ENCODE measurements at places on chromosomes 7 and 10. TPM values are rescaled to one million over a fixed set of nuclear protein-coding genes. Genes with fewer than 3 reads are reported as not detected.

EBF3 gene
- not detected for total RNA-seq

MBL2 gene
- not detected for total RNA-seq

- DNase-seq = peak; percentile 14
These were observed 9.5 kb downstream of the FAM241B start for GRCh38 chr10:69639291-69640195.

ERLIN1 gene
- 17.7 TPM for total RNA-seq

GRCh38 chr10:132626761-132627665, 89.4 kb downstream of the INPP5A start:
- DNase-seq = no peak

DNA sequence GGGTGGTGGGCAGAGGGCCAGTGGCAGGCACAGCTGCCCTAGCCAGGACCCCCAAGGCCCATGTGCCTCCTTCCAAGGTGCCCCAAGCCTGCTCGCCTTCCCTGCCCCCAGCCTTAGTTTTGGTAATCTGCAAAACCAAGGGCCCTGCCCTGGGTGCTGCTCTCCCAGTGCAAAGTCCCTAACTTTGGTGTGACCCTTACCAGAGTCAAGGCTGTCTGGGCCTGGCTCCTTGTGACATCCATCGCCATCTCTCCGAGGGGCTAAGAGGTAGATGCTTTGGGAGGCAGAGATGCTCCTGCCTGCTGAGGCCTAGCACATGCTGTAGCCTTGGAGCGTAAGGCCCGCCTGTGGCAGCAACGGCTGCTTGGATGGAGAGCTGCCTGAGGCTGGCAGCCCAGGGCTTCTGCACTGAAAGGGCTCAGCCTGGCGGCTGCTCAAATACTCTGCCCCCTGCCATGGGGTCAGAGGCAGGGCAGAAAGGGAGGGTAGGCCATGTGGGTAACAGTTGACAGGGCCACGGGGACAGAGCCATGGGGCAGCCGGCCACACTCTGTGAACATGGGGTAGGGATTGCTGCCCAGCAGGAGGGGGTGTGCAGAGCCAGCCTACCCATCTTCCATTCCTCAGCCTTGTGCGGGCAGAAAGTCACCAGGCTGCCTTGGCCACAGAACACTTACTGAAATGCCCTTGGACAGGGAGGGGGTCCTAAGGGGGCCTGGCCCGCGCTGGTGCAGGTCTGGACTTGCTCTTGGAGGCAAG, 17.9 kb upstream of the MYL7 start:
- no peak for DNase-seq

PTN gene
- total RNA-seq = 4.7 TPM

DNA sequence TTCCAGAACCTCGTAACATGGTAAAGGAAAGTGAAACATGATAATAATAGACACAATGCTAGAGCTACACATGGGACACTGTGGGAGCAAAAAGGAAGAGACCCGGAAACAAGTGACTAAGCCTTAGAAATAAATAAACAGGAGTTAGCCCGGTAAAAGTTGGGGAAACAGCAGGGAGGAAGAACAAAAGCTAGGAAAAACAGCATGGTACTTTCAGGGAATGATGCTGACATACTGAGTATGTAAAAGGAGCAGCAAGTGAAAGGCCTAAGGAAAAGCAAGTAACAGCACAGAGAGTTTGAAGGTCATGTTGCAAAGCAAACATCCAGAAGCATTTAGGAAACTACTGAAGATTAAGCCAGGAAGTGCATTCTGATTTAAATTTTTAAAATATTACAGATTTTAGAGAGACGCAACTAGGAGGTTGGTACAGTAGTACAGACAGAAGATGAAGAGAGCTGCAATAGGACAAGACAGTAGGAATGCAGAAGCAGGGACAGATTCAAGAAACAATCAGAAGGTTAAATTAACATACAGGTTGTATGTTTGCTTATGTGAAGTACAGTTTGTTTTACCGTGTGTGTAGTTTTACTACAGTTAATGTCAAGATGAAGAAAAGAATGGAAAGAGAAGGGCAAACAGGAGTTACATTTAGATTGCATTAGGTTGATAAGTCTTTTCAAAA, 63.7 kb downstream of the ARHGAP12 start:
- no peak for DNase-seq

DNA sequence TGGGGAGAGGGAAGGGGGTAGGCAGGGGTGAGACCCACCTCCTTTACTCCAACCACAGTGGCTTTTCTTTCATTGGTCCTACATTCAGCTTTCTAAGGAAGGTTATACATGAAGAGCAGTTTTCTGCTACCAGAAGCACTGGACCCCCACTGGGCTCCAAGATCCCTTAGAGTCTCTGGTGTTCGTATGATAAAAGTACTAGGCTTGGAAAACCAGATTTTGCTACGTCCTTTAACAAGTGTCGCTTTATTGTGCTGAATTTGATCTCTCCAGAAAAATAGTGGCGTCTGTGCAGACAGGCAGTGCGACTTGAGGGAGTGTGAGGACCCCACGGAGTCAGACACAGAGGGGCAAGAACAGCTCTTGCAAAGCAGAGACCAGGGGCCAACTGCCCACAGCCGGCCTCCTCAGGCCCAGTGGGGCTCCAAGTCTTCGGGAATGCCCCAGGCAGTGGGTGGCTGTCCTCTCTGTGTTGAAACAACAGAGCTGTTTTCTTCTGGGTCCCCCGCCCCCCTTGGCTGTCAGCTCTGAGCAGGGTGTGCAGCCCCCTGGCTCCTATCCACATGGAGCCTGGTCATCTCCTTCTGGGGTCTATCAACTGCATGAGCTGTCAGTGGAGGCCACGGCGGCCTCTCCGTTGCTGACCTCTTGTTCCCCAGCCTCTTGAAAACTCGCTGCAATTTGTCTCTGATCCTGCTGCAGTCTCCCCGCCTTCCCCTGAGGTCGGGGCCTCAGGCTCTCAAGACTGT, 333.2 kb downstream of the RPS24 start:
- no peak for DNase-seq

- DNase-seq = no peak
These were observed 13.6 kb downstream of the ANXA11 start for GRCh38 chr10:80191589-80192270.

DNA sequence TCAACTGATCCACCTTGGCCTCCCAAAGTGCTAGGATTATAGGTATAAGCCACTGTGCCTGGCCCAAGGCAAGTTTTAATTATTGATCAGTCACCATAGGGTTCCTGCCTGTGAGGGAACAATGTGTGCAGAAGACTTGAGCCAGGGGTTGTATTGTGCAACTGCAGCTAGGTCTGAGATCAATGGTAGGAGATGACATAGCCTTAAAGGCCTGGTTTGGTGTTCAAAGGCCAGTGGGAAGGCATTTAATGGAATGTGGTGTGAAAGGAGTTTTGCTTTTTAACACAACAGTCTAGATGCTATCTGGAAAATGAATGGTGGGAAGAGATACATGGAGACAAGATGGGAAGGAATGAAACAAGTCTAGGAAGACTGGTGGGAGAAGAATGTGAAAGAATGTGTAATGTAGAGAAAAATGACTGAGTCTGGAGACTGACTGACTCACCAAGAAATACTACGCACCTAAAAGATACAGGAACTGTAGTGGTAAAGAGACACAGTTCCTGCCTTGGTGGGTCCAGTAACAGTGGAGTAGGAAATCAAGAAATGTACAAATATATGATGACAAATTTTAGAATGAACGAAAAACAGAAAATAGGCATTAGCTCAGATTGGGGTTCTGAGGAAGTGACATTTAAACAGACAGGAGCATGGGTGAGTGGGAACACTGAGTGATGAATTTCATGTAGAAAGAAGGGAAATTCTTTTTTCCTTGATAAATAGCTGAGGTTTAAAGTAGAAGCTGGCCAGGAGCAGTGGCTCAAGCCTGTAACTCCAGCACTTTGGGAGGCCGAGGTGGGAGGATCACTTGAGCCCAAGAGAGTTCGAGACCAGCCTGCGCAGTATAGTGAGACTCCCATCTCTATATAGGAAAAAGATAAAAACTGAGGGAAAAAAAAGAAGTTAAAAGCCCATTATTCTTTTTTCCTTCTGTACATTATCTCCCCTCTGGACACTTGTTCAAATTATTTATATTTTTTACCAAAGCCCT, 9.4 kb downstream of the HNRNPF start:
- no peak for DNase-seq

RBM20 gene
- 3.3 TPM for total RNA-seq

TMEM270 gene
- not detected for total RNA-seq

GRCh38 chr7:71300086-71300485, 168.1 kb downstream of the GALNT17 start:
- DNase-seq = no peak

SFTPA1 gene
- total RNA-seq = not detected

- no peak for DNase-seq
These were observed 245.7 kb downstream of the CCSER2 start for GRCh38 chr10:84574102-84574501.

GRCh38 chr10:63563623-63564022, 42.4 kb downstream of the REEP3 start:
- no peak for DNase-seq

GRCh38 chr7:1691601-1692514, 21.8 kb downstream of the ELFN1 start:
- DNase-seq = peak; percentile 87

RAB19 gene
- 6.4 TPM for total RNA-seq

- DNase-seq = no peak
These were observed 2.0 kb downstream of the NRP1 start for GRCh38 chr10:33332183-33333065.

MKLN1 gene
- total RNA-seq = 20.1 TPM

- no peak for DNase-seq
These were observed 172.9 kb downstream of the MBL2 start for GRCh38 chr10:52599551-52600200.

ALOX5 gene
- 18.7 TPM for total RNA-seq

DNA sequence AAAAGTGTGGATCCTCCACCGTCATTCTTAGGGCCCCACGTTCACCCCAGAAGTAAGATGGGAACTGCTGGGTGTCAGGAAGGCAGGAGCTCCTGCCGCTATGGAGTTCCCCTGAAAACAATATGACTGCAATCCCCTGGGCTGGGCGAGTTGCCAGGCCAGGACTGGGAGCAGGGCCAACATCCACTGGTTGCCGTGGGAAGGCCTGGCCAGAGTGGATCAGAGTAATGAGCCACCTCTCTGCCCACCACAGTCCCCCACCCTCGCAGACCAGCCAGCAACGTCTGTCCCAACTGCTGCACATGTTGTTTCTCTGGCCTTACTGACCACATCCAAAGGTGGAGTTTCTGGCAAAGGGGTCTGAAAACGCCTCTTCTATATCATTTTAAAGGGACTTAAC, 86.6 kb downstream of the STRA8 start:
- peak; percentile 67 for DNase-seq

GRCh38 chr7:2004841-2005725, 227.7 kb downstream of the MAD1L1 start:
- DNase-seq = no peak

TMEM213 gene
- total RNA-seq = not detected
